ENCODE measurements at places on chromosomes 2 and 18. TPM values are rescaled to one million over a fixed set of nuclear protein-coding genes. Genes with fewer than 3 reads are reported as not detected.

The CLEC4F gene
- not detected for total RNA-seq

- H3K27me3 ChIP-seq: no peaks in the 10 kb centered on the region
- no peak overlapping the region for H3K27ac ChIP-seq
- H3K4me1 ChIP-seq: no peaks in the 10 kb centered on the region
- H3K4me3 ChIP-seq: no peak overlapping the region
Observed at GRCh38 chr2:39217192-39217550, 26.6 kb downstream of the CDKL4 start.

The DNER gene
- total RNA-seq: 0.36 TPM

The TMX3 gene
- 94.5 TPM for total RNA-seq

The RUFY4 gene
- not detected for total RNA-seq

The ALK gene
- total RNA-seq: under 0.01 TPM

The EGR4 gene
- total RNA-seq: not detected

GRCh38 chr2:190342611-190343010, 778 bp upstream of the INPP1 start:
- DNase-seq: no peak
- no peak overlapping the region for H3K27ac ChIP-seq
- H3K27me3 ChIP-seq: no peaks in the 10 kb centered on the region
- H3K36me3 ChIP-seq: no peaks in the 10 kb centered on the region
- H3K4me3 ChIP-seq: no peak overlapping the region

- DNase-seq: peak; percentile 98
- H3K36me3 ChIP-seq: no peaks in the 10 kb centered on the region
- peak overlapping the region; percentile 68 for H3K4me3 ChIP-seq
- no peaks in the 10 kb centered on the region for H3K27me3 ChIP-seq
- peak overlapping the region; percentile 64 for H3K27ac ChIP-seq
Observed at GRCh38 chr2:42809819-42810120, 17.4 kb upstream of the HAAO start.

DNA sequence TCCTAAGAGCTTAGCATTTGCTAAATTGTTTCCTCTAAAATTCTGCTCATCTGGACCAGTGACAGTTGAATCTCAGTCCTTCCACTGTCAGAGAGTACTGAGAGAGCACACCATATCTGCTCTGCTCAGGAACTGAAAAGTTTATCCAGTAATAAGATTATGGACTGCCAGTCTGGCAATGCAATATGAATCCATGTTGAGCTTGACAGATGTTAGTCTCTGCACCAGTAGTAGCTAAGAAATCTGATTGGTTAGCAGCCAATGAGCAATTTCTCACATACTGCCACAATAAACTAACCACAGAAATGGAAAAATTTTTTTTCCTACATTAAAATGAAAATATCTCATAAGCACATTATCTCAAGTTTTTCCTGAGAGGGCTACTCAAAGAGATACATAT, 2.3 kb downstream of the PRKD3 start:
- H3K4me3 ChIP-seq: peak overlapping the region; percentile 94
- peaks cover 3% of the 10 kb centered on the region for H3K36me3 ChIP-seq
- no peaks in the 10 kb centered on the region for H3K27me3 ChIP-seq
- peak; percentile 89 for DNase-seq
- H3K4me1 ChIP-seq: peaks cover 19% of the 10 kb centered on the region

- DNase-seq: no peak
- H3K27ac ChIP-seq: peak overlapping the region; percentile 17
- no peak overlapping the region for H3K4me3 ChIP-seq
- H3K4me1 ChIP-seq: peaks cover 10% of the 10 kb centered on the region
Observed at GRCh38 chr2:189363559-189363958, 77.7 kb upstream of the WDR75 start.

The SCN9A gene
- total RNA-seq: 1.8 TPM

The RESP18 gene
- total RNA-seq: not detected

DNA sequence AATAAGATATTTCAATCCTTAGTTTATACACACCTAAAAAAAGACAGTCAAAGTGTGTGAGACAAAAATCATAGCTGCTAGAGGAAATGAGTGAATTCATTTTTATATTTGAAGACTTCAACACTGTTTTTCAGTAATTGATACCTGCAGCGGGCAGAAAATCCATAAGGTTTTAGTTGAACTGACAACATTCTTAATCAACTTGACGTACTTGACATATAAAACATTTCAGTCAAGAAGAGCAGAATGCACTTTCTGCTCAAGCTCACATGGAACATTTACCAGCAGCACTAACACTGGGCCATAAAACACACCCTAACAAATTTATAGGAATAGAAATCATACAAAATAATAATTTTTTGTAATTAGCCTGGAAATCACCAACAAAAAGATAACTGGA, 959.6 kb upstream of the SOX11 start:
- no peak overlapping the region for H3K4me3 ChIP-seq
- H3K36me3 ChIP-seq: no peaks in the 10 kb centered on the region
- DNase-seq: no peak
- H3K27me3 ChIP-seq: no peaks in the 10 kb centered on the region
- H3K4me1 ChIP-seq: no peaks in the 10 kb centered on the region
- no peak overlapping the region for H3K27ac ChIP-seq
